Renal pelvis (tissue), 12 donors: ENCODE measurements at places on chromosomes 2 and 18.

- DNase-seq, result no peak
These were observed 470 bp downstream of the KCNF1 start for GRCh38 chr2:10912076-10912731.

DNA sequence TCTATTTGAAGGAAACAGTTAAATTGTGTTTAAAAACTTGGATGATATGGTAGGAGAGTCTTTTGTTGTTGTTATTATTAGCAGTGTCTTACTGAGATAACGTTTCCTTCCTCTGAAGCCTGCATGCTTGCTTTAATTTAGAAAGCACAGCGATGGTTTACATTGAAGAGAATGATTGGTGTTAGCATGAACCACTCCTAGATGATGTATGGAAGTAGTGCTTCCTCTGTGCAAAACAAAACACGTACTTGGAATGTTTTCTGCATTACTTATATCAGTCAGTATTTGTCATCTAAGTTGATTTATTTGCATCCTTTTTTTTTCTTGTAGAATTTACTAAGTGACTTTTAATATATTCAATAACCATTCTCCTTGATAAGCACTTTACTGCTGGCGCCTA, 89.0 kb downstream of the UGGT1 start:
- DNase-seq, result no peak

DNA sequence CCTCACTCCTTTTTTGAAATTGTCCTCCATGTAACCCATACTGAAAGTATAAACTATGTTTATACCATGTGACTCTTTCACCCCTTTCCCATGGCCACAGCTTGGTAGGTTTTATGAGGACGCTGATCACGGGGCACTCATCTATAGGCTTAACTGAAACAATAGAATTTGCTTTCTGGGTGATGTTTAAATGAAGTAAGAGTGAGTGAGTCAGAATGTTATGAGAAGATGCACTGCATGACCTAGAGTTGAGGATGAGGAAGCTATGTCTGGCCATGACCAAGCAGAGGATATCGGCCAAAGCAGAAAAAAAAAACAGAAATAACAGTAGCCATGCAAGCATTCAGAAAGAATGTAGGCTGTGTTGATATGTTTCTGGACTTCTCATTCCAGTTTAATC, 34.9 kb downstream of the SCN1A start:
- no peak for DNase-seq

- DNase-seq, result peak; percentile 12
These were observed 5.0 kb downstream of the AP1S3 start for GRCh38 chr2:223832241-223832903.

DNA sequence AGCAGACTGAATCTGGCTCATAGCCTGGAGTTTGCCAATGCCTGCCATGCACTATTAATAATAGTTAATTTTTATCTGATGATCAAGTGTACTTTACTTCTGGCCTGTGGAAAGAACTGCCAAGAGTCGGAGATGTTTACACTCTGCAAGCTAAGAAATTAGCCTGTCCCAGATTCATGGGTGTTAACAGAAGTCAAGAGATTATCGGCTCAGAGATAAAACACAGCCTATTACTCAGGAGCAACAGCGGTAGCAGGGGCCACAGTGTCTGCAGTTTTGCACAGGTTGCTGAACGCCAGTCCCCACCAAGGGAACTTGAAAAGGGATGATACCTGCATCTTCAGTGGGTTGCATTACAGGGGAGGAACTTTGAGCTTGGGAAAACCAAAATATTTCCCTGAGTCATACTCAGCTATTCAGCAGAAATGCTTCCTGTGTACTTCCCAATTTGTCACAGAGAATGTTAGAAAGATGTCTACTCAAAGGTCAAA, 4.3 kb upstream of the ADI1 start:
- no peak for DNase-seq

GRCh38 chr2:234436482-234436837, 60.4 kb downstream of the ARL4C start:
- DNase-seq, result no peak

- no peak for DNase-seq
These were observed 263.4 kb downstream of the PTPRM start for GRCh38 chr18:7830468-7830867.

- DNase-seq, result no peak
These were observed 15.0 kb upstream of the DSG1 start for GRCh38 chr18:31302991-31303390.

- DNase-seq, result peak; percentile 48
These were observed 10.9 kb downstream of the MAT2A start for GRCh38 chr2:85549826-85550225.

DNA sequence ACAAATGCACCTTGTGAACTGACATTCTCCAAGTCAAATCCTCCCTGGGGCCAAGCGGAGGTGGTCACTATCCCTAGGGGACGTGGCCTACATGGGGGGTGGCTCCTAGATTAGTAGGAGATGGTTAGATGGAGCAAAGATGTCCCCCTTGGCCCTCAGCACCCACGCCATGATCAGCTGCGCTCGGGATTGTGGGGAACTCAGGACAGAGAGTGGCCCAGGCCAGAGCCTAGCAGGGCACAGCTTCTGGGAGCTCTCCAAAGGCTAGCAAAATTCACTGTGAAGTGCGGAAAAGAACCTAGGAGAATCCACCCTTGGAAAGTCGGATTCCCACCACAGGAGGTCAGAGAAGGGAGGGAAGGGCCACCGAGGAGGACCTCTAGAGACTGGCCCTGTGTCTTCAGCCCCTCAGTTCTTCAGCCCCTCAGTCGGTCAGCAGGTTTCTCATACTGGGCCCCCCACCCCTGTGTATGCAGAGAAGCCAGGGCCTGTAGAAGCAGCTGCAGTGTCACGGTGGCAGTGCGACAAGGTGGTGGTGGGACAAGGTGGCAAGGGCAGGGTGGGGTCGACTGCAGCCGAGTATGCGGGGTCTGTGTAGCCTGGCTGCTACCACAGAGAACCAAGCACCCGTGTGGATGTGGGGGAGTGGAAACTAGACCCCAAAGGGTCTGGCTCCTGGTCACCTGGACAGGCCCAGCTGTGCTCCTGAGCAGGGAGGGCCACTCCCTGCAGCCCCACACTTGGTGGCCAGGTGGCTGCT, 18.4 kb downstream of the GPR55 start:
- no peak for DNase-seq

DNA sequence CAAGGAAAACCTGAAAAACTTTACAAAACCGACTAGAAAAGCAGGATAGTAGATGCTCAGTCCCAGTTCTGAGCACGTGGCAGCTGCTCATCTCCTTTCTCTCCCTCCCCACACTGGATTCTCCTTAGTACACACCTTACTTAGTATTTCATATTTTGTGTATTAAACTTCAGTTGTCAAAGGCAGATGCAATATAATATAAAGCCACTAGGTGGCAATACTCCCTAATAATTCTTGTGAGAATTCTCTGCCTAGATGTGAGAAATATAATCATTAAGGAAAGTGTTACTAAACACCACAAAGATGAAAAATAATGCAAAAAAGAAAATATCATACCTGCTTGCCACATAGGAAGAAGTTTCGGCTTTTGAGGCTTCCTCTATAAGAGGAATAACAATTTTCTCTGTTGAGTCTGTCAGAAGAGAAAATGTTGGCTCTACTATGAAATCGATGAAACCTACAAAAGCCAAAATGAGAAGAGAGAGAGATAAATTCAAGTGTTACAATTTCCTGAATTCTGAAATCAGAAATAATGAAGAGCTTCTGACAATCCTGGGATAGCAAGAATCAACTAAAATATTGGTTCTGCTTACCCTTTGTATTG, 200.6 kb downstream of the PPP1R1C start:
- peak; percentile 30 for DNase-seq

DNA sequence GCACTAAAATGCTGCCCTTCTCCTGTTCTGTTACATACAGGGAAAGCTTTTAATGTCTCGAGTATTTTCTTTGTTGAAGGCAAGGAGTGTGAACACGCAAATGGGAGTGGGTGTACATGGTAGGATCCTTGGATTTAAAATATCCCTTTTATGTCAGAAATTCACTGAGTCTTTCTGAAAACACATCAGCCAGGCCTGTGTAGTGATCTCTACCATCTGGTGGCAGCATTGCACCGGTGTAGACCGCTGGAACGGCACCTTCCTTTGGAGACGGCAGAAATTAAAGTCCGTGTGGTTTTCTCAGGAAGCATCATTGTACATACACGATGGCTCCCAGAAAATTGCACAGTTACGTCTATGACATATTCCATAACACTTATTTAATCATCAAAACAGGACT, 515.8 kb downstream of the GALR1 start:
- DNase-seq, result peak; percentile 43

DNA sequence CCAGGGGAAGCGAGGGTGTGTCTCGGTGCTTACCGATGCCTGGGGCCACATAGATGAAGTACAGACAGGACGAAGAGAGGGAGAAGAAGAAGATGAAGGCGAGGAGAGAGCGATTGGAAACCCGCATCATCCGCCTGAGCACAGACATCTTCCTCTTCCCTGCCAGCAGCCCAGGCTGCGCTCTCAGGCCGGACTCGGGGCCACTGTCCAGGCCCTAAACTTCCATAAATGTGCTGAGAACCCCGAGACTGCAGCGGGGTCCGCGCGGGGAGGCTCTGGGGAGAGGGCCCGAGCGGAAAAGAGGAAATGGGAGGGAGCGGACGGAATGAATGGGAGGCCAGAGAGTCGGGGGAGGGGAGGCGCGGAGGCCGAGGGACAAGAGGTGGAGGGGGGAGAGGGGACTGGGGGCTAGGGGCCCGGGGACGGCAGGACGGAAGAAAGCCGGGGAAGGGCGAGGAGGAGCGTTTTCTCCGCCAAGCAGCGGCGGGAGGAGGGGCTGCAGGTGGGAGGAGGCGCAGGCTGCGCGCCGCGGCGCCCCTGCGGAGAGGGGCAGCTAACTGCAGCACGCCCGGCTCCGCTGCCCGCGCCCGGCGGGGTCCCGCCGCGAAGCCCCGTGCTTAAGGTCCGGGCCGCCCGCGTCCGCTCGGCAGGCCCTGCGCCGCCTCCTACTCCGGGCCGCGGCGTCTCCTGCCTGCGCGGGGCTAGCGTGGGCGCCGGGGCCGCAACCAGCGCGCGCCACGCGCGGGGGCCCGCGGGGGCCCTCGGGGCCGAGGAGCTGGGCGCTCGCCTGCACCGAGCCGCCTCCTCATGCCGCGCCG, at the start of gene B4GALT6:
Gene B4GALT6 (minus strand): TSS at position 303 of the 818 bp plus-strand sequence. CDS start 155 bp downstream, at position 148.
- DNase-seq, result peak; percentile 33

GRCh38 chr2:240639566-240639965, 14.3 kb downstream of the GPR35 start:
- DNase-seq, result no peak

- DNase-seq, result no peak
These were observed 56.6 kb upstream of the HK2 start for GRCh38 chr2:74777161-74777900.

DNA sequence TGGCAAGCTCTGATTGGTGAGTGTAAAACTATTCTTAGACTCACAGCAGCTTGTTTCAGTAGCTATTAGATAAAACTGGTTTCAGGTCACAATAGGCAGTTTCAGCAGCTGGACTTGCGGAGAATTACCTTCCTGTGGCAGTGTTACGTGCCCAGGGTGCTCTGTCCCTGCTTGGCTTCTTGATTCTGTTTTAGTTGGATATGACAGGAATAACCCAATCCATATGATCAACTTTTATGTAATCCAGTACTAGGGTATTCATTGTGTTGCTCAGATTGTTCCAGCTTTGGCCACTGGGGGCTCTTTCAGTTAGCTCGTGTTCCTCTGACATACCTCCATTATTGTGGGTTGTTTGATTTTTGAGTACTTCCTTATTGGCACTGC, 43.1 kb downstream of the INPP4A start:
- no peak for DNase-seq

DNA sequence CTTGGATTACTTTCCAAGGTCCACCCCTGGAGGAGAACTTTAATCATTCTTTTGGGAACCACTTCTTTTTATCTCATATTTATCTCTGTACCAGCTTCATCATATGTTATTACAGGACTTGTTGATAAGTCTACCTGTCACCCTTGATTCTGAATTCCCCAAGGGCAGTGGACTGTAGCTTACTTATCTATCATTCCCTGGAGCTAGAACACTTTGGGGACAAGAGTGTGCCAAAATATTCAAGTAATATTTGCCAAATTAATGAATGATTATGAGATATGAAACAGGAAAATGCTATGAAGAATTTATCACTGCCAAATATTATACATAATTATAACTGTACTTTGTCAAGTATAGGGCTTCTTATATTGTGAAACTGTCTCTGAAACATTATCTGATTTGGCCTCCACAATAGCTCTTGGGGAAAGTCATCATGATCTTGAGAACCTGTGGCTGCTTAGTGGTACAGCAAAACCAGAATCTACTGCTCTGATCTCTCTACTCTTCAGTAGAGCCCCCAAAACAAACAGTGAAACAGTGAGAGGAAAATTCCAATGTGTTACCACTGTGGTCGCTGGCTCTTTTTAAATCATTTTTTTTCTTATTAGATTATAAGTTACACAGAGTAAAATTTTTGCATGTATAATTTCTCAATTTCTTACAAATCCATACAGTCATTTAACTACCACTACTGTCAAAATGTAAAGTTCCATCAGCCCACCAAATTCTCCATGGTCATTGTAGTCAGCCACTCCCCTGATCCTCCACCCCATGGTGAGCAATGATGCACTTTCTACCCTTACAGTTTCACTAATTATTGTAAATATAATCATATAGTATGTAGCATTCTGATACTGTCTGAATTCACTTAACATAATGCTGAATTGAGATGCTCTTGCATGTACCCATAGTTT, 197.5 kb downstream of the PIEZO2 start:
- no peak for DNase-seq

GRCh38 chr2:100399714-100400113, 17.8 kb downstream of the CHST10 start:
- no peak for DNase-seq

DNA sequence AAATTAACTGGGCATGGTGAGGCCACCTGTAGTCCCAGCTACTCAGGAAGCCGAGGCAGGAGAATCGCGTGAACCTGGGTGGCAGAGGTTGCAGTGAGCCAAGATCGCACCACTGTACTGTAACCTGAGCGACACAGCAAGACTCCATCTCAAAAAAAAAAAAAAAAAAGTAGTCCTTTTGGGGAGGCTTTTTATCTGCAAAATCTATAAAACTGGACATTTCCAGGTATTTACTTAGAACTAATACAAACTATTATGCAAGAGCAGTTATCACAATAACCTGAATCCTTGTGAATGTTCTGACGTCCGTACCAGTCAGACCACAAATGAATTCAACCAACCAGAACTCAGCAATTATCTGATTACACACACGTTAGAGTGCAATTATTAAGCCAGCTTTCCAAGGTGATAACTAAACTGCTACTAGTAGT, 8.8 kb upstream of the RAPH1 start:
- no peak for DNase-seq

DNA sequence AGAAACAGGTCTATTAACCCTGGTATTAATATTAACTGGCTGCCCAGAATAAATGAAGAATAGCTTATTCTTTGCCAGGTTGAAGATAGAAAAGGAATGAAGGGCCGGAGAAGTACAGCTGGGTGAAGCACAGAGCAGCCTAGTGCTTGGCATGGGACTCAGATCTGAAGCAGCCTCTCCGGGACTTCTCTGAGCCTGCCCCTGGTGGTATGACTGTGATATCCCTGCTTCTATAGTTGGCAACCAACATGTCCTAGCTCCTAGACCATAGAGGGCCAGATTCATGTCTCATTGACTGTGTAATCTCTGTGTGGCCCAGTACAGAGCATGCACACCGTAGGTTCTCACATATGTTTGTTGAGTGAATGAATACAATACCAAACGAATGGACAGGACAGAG, 107.8 kb downstream of the MSH2 start:
- DNase-seq, result no peak
